CD8-positive, alpha-beta T cell (primary cell): ENCODE measurements at places on chromosomes 7 and 10.
A peak's percentile ranks its signal among the peaks of the same experiment; 100 is the strongest.

DNA sequence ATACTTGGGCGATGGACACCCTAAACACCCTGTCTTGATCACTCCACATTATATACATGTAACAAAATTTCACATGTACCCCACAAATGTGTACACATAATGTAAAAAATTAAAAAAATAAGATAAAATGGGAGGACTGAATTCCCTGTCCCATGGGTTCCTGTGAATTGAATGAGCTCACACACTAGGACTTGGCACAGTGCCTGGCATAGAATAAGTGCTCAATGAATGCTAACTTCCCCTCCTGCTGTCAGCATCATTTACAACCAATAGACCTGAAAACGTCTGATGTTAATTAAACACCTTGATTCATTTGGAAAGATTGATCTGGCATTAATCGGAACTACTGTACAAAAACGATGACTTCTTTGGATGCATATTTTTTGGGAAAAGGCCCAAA lies 117.3 kb upstream of the ZNF438 start:
- DNase-seq, result no peak

DNA sequence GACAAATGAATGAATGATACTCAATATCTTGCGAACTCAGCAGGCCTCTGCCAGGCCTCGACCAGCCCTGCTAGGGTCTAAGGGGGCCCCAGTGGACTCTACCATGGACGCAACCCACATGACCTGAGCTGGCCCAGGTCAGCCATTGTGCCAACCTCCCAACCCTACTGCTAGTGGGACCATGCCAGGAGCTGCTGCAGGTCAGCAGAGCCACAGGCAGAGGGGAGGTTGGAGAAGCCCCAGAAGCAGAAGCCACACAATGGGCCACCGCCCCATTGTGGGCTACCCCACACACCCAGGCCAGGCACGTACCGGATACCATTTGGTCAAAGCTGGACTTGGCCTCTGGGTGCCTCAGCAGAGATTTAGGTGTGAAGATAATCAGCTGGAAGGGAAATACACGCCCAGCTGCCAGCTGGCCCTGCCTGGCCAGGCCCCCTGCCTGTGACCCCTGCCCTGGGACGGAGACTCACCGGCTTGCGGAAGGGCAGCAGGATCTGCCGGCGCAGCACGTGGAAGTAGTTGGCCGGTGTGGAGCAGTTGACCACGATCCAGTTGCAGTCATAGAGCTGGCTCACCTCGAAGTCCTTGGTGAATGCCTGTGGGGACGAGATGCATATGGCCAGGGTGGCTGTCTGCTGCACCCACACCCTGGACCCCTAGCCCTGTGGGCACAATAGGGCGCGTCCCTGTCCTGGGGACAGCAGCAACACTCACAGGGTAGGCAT lies 24.5 kb downstream of the OGDHL start:
- DNase-seq, result no peak

DNA sequence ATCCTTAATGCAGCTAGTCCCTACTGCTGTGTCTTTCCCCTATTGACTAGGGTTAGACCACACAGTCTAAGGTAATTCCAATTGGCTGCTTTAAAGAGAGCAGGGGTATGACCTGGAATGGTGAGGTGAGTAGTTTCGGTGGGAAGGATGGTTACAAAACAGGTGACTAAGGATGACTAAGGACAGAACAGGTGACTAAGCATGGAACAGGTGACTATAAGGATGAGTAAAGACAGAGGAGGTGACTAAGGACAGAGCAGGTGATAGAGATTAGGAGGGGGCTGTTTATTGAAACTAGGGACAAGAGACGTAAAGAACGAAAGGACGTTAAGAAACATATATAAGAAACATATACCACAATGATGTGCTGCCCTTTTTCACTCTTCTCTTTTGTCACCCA lies 145.1 kb upstream of the TMEM106B start:
- DNase-seq, result no peak

- DNase-seq, result no peak
These were observed 41.8 kb downstream of the NUP205 start for GRCh38 chr7:135599471-135599870.

DNA sequence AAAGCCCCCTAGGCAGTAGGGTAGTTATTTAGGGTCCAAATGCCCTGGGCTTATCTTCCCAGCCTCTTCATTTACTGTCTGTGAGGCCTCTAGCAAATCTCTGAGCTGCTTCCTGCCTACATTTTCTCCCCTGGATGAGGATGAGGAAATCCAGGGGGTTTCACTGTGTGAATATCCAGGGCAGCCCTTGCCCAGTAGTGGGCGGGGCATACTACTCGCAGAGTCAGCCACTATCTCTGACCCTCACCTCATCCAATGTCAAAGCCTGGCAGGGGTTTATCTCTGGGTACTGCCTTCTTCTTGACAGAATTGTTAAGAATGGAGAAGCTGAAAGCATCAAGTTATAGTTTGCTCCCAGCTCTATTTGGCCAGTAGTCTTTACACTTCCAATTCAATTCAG lies 48.9 kb downstream of the CUZD1 start:
- no peak for DNase-seq

DNA sequence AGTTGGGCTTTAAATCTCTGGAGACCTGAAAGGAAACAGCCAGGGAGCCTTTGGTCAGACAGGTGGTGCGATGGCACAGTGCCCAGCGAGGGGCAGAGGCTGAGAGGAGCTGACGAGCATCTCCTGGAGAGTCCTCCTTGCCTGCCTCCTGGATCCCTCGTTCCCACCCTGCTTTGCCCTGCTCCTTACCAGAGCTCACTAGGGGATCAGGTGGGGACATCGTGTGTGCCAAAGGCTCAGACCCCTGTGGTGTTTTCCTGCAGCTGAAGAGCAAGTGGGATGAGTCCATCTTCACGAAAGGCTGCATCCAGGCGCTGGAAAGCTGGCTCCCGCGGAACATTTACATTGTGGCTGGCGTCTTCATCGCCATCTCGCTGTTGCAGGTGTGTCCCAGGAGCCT lies 21.8 kb upstream of the SH2D4B start:
- no peak for DNase-seq

DNA sequence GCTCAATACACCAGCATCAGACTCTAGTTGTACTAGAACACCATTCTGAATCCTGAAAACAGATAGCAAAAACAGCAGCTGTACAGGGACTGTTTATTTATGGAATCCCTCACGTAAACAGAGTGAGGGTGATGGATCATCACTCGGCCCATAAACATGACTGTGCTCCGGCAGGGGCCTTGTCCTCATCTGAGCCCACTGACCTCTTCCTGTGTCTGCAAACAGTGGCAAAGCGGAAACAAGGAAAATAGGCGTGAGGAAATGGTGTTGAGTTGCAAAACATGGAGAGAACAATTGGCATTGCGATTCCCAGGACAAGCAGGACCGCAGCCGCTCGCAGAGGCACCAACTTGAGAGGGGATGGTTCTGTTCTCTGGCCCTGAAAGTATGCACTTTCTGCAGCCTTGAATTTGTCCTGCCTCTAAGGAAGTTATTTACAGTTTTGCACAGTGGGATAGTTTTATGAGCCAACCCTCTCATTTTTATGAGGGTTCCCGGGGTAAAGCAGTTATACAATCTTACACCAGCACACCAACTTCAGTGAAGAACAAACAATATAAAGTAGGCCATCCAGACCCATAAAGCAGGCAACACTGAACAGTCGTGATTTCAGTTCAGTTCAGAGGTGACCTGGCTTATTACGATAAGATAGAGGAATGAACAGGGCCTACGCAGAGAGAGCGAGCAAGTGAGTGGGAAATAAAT lies 248.0 kb upstream of the FZD8 start:
- DNase-seq, result no peak

GRCh38 chr7:102044641-102044983 lies 227.2 kb downstream of the CUX1 start:
- DNase-seq, result no peak

DNA sequence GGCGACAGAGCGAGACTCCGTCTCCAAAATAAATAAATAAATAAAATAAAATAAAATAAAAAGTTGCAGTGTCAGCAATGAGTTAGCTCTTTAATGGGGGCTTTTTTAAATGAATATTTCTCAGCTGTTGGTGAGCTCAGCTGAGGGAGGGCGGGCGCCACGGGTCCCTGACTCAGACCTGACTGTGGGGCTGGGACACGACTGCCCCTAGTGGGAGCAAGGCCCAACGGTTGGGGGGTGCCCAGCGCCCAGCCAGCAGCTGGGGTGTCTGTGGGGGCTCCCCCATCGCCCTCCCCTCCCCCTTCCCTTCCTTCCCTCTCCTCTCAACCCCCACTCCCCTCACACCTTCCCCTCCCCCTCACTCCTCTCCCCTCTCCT lies 46.6 kb downstream of the PWWP2B start:
- DNase-seq, result peak; percentile 67

DNA sequence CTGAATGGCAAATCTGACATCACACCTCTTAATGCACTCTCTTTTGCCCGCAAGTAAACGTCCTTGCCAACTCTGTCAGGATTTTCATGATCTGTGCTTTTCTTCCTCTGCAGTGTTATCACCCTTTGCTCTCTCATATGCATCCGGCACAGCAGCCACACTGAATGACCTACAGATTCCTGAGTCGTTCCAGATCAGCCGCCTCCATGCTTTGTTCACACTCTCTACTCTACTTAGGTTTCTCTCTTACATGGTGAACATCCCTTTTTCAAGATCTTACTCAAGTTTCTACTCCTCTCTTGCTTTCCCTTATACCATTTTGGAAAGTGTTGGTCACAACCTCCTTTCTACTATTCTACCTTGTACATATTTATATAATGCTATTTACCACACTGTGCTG lies 127.7 kb upstream of the AOAH start:
- no peak for DNase-seq

DNA sequence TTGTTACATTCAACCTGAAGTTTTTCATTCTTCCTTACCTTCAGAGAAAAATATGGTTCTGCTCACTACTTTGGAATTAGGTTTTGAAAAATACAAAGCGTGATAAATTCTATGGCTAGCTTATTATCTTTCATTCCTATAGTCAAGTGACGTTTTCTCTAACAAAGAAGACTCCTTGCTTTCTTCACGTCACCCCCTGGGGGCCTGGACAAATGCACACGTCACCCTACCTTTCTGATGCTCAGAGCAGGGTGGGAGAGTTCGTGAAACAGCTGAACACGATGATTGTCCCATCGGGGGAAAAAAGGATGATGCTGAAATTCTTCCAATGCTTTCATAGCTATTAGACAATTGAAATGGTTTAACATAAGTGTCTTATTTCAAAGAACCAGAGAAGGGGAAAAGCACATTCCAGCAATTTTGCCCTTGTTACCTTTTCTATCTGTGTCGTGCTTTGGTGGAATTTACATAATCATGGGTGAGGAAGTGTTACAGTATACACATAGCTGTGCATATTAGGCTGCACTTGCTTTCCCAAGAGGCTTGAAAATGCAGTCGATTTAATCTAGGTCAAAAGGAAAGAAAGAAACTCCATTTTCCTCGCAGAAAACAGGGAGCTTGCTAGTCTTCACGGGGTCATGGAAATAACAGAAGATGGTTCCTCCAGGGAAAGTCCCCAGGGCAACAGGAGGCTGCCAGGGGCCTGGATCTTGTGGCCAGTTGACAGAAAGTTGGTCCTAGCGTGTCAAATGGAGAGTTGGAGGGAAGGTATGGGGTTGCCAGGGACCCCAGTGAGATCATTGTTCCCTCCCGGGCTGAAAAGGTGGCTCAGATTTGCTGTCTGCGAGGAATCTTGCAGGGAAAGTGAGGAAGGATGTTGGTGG lies 189.2 kb downstream of the CELF2 start:
- no peak for DNase-seq

GRCh38 chr7:17910377-17910776 lies 29.9 kb downstream of the SNX13 start:
- no peak for DNase-seq
